Sigmoid colon (tissue), 7 donors: ENCODE measurements at places on chromosomes 1 and 21. TPM values are rescaled to one million over a fixed set of nuclear protein-coding genes. Genes with fewer than 3 reads are reported as not detected.

Gene OR2T33
- total RNA-seq: not detected

Gene EPHX1
- 68.5 TPM for total RNA-seq

Gene LIN28A
- total RNA-seq: not detected

Gene ZNF593OS
- not detected for total RNA-seq

Gene LHX8
- total RNA-seq: not detected

Gene PTPN22
- total RNA-seq: 1.6 TPM

Gene TTC24
- total RNA-seq: not detected

Gene CYP4X1
- 7.5 TPM for total RNA-seq

Gene RGS18
- 3.0 TPM for total RNA-seq

Gene RCSD1
- total RNA-seq: 9.7 TPM

Gene SOD1
- total RNA-seq: 279 TPM

Gene SMPDL3B
- total RNA-seq: 0.28 TPM

Gene FAM151A
- not detected for total RNA-seq

Gene VAV3
- total RNA-seq: 4.4 TPM

Gene TNFRSF8
- 0.71 TPM for total RNA-seq

Gene GUCA2A
- total RNA-seq: not detected

Gene SLC1A7
- total RNA-seq: 0.83 TPM

Gene SLC50A1
- total RNA-seq: 15.2 TPM

Gene ABL2
- 16.6 TPM for total RNA-seq

Gene CLDN19
- total RNA-seq: not detected

Gene SYT6
- 1.9 TPM for total RNA-seq
